ENCODE measurements at places on chromosomes 3 and 15. TPM values are rescaled to one million over a fixed set of nuclear protein-coding genes. Genes with fewer than 3 reads are reported as not detected.

Gene MUC20
- total RNA-seq: 0.36 TPM

Gene SLC38A3
- total RNA-seq: 0.29 TPM

Gene CFAP100
- total RNA-seq: not detected

Gene ONECUT1
- not detected for total RNA-seq

Gene GPR62
- total RNA-seq: not detected

DNA sequence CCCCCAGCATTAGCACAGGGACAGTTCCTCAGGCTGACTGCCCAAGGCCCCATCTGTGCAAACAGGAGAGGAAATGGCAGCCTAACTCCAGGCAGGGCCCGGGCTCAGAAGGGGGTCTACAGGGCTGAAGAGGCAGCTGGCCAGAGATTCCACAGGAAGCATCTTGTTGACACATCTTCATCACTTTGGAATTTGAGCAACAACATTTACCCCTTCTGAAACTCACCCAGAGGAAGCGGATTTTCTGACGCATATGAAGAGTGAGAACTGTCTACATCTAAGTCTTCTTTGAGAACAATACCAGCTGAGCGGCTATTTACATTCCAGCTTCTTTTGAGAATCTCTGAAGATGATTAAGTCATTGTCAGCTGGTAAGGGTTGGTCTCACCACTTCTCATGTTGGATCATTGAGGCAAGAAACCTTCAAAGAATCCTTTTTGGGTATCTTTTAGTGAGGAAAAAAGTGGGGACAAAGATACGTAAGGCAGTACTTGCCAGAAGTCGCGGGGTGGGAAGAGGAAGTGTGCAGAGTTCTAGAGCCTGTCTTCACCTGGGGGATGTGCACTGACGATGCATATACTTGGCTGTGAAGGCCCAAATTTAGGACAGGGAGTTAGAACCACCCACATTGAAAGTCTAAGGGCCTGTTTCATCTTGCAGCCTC is 25.4 kb upstream of the SRP14 start:
- DNase-seq: no peak

- DNase-seq: no peak
Measured at GRCh38 chr3:78918361-78919020, 849.3 kb downstream of the ROBO1 start.

- DNase-seq: peak; percentile 92
Measured at GRCh38 chr3:184332370-184333090, 4.9 kb upstream of the FAM131A start.

GRCh38 chr3:8253201-8253600 is 248.4 kb upstream of the LMCD1 start:
- peak; percentile 14 for DNase-seq

- DNase-seq: no peak
Measured at GRCh38 chr3:804211-804610, 288.6 kb upstream of the CNTN6 start.

GRCh38 chr3:138465925-138466324 is 31.5 kb downstream of the ESYT3 start:
- no peak for DNase-seq

GRCh38 chr15:58203537-58203936 is 65.4 kb downstream of the AQP9 start:
- DNase-seq: peak; percentile 74

DNA sequence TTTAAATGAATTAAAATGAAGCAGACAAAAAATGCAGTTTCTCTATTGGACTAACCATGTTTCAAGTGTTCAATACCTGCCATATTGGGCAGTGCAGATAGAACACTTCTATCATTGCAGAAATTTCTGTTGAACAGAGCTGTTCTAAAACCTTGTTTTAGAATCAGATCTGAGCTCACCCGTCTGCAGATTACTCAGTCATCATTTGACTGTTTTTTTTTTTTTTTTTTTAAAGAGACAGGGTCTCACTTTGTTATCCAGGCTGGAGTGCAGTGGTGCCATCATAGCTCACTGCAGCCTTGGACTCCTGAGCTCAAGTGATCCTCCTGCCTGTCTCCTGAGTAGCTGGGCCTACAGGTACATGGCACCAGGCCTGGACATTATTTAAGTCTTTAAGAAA is 128.7 kb downstream of the APBA2 start:
- DNase-seq: no peak

GRCh38 chr15:99421172-99421656 is 144.6 kb upstream of the MEF2A start:
- DNase-seq: no peak

GRCh38 chr3:41131224-41131623 is 68.1 kb upstream of the CTNNB1 start:
- no peak for DNase-seq

GRCh38 chr3:45640724-45641361 is 46.3 kb downstream of the LIMD1 start:
- DNase-seq: no peak

DNA sequence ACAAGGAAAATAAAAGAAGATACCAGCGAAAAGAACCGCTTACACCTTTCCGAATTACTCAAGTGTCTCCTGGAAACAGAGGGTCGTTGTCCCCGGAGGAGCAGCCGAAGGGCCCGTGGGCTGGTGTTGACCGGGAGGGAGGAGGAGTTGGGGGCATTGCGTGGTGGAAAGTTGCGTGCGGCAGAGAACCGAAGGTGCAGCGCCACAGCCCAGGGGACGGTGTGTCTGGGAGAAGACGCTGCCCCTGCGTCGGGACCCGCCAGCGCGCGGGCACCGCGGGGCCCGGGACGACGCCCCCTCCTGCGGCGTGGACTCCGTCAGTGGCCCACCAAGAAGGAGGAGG is 325 bp downstream of the ALCAM start:
- no peak for DNase-seq
